ENCODE measurements at places on chromosomes 7 and 10.
A peak's percentile ranks its signal among the peaks of the same experiment; 100 is the strongest.

GRCh38 chr7:24052572-24053260, 231.3 kb upstream of the NPY start:
- peak; percentile 25 for DNase-seq

DNA sequence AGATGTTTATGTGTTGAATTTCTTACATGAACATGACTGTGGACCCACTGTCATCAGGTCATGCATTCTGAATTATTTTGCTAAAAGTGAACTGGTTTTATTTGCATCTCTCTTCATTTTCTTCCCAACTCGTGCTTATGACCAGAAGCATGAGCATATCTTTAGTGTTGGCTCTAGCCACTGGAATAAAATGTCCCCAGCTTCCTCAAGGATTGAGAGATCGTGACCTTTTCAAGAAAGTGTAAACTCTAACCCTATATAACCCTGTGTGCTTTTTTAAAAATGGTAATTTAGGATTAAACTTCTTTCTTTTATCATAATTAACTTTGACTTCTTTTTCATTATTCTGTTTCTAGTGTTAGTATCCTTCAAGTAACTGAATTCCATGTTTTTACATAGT, 55.5 kb downstream of the VTI1A start:
- DNase-seq: no peak

DNA sequence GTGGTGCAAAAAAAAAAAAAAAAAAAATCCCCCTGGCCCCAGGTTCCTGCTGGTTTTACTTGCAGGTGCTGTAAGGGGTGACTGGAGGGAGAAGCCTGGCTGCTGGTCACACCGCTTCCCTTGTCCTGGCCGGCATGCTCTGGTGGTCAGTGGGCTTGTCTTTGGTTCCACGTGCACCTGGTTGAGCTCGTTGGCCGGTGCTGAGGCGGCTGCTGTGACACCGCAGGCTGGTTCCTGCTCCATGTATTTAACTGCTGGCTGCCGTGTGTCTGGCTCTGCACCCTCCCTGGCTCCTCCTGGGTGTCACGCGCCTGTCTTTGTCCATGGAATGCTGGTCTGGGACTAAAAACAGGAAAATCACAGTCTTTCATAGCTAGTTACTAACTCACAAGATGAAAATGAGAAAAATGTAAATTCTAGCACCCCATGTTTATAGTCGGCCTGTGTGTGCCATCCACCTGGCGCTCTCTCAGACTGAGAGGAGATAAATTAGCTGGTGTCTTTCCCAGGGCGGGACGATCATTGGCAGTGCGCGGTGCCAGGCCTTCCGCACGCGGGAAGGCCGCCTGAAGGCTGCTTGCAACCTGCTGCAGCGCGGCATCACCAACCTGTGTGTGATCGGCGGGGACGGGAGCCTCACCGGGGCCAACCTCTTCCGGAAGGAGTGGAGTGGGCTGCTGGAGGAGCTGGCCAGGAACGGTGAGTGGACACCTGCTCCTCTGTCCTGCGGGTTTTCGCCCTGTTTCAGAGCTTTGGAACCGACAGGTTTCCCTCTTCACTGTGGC, 33.7 kb downstream of the PFKP start:
- DNase-seq: no peak

- peak; percentile 34 for DNase-seq
Observed at GRCh38 chr7:36155811-36156361, 2.8 kb downstream of the EEPD1 start.

DNA sequence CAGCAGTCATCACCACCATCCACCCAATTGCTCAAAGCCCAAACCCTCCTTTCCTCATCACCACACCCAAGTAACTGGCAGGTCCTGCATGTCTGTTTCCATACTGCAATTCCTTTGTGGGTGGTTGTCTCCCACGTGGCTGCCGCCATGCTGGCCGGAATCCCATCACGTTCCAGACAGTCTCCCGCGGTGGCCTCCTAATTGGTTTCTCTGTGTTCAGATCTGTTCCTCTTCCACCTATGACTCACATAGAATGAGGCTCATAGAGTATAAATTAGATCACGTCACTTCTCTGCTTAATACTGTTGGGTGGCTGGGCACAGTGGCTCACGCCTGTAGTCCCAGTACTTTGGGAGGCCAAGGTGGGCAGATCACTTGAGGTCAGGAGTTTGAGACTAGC, 813.0 kb downstream of the TYW1 start:
- no peak for DNase-seq

DNA sequence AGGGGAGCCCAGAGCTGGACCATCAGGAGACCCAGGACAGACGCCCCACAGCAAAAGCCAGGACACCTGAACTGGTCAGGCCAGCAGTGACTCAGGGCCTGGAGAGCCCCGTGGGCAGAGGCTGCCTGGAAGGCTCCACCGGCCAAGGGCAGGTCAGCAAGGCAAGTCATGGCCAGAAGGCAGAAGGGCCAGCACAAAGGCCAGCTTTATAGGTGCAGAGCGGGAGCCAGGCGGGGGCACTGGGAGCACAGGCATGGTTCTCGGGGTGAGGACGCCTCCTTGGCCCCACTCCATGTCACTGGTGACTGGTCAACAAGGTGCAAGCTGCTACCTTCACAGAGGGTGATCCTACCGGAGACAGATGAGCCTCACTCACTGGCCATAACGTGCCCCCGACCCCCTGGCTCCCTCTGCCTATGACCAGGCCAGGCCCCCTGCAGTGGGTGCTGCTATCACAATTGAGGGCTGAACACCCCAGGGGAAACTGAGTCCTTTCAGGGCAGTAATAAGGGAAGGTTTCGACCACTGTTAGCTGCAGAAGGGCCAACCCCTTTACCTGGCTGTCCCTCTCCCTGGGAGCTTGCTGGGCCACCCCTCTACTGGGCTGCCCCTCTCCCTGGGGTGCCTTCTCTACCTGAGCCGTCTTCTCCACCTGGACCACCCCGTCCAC, 317.4 kb downstream of the PTPRN2 start:
- no peak for DNase-seq

- DNase-seq: no peak
Observed at GRCh38 chr10:49040601-49041000, 74.7 kb downstream of the VSTM4 start.

- no peak for DNase-seq
Observed at GRCh38 chr7:10704653-10705052, 269.0 kb upstream of the PHF14 start.

GRCh38 chr10:28822719-28823464, 145.6 kb downstream of the BAMBI start:
- DNase-seq: no peak

GRCh38 chr7:77501192-77501515, 35.9 kb upstream of the PTPN12 start:
- no peak for DNase-seq

GRCh38 chr7:16404636-16405035, 16.7 kb downstream of the CRPPA start:
- DNase-seq: no peak

DNA sequence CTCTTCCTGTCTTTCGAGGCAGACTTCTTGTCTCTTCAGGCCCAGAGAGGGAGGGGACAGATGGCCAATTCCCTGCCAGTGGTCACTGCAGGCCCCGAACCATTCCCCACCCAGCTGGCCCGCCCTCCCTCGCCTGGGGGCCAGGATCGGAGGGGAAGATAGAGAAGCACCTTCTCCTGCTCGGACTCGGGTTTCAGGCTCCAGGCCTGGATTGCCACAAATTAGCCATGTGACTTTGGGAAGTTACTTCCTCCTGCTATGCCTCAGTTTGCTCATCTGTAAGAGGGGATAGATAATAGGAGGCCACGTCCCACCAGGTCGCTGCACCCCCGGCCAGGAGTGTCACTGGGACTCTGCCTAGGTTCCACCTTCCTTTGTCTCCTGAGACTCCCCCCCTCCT, 24.8 kb upstream of the PPP2R2D start:
- DNase-seq: no peak

- DNase-seq: peak; percentile 77
Observed at GRCh38 chr7:150428671-150429451, 21.6 kb upstream of the GIMAP8 start.

DNA sequence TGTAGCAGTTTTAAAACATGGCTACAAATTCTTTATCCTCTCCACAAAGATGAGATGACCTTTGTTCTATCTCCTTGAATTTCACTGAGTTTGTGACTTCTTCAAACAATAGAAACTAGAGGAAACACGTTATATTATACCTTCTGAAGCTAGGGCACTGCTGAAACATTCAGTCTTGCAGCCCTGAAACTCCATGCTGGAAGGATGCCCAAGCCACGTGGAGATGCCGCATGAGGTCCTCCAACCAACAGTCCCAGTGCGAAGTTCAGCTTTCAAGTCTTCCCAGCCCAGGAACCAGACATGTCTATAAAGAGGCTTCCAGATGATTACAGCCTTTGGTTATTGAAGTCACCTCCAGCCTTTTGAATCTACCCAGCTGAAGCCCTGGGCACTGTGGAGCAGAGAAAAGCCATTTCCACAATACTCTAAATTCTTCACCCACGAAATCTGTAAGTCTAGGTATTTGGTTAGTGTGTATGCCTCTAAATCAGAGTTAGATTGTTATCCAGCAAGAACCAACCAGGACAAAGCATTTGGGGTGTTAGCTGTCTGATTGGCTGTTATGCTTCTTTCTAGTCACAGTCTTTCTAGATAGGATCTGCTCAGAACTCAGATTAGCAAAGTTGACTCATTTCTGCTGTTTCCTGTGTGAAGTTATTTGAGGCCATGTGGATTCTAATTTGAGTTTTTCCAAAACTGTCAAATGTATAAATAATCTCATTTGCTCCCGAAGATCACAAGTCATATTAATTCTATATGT, 186.5 kb upstream of the TMEM72 start:
- DNase-seq: peak; percentile 73

DNA sequence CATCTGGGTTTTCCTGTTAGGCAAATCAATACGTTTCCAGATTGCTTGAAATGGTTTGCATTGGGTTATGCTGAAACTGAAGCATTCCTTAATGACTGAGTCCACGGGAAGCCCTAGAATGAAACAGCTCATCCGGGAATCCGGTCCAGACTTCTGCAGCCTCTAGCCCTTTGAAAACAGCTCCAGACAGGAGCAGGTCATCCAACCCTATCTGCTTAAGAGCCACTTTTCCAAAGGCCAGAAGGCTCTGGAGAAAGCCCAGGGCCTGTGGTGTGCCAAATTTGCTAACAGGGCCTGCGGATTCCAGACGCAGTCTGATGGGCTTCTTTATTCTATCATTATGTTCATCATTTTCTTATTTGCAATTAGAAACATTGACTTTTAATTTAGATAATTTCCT, 265.4 kb downstream of the SKIDA1 start:
- DNase-seq: no peak

GRCh38 chr7:131196803-131197202, 130.9 kb upstream of the MKLN1 start:
- DNase-seq: no peak

DNA sequence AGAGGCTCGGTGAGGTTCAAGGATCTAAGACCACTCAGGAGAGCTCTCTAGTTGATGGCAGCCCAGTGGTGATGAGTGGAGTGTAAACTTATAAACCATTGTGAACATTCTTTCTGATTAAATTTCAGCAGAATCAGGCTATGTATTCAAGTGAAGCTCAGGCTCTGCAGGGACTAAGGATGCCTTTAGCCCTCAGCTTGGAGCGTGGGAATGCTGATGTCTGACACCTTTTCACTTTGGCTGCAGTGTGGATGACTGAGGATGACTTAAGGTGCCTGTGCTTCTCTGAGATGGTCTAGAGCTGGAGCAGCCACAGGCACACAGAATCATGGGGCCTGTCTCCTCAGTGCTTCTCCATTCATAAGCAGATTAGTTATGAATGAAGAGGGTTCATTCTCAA, 150.4 kb downstream of the SORCS3 start:
- no peak for DNase-seq

Data from HCEC 1CT (cell line).